ENCODE measurements at places on chromosomes 6 and 20. TPM values are rescaled to one million over a fixed set of nuclear protein-coding genes. Genes with fewer than 3 reads are reported as not detected.

DNA sequence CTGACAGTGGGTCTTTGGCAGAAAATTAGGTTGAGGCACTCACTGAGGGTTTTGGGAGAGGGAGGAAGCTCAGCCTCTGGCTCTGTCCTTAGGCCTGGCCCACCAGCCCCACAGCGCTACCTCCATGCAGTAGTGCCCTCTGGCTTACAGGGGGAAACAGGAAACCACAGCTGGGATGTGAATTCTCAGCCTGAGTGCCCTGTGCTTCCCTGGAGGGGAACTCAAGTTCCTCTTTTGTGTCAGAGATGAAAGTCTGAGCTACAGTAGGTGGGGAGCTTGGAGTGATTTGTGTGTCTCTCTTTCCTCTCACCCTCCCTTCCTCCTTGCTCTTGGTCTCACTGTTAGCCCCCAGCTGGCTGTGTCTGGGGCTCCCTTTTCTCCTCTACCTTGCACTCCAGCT lies 48.2 kb upstream of the BLCAP start:
- H3K4me1 ChIP-seq = no peaks in the 10 kb centered on the region
- H3K27me3 ChIP-seq = peaks cover 4% of the 10 kb centered on the region
- no peaks in the 10 kb centered on the region for H3K36me3 ChIP-seq
- no peak overlapping the region for H3K27ac ChIP-seq
- DNase-seq = no peak

DNA sequence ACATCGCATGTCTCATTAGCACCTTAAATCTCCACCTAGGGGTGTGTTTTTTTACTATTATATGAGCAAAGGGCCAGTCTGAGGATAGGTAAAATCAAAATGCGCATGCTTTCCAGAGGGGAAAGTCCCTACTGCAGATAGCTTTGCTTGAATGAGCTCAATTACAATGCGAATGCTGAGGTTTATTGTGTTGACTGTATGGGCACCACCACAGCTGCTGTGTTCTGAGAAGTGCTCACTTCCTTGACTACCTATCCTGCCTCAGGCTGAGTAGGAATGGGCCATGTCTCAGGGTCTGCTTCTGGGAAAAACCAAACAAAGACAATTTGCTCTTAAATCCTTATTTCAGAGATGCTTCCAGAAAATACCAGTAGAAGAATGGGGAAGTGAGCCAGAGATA lies 36.6 kb downstream of the MOCS1 start:
- DNase-seq = no peak
- H3K4me1 ChIP-seq = no peaks in the 10 kb centered on the region
- H3K27me3 ChIP-seq = no peaks in the 10 kb centered on the region
- H3K36me3 ChIP-seq = peaks cover 3% of the 10 kb centered on the region
- H3K27ac ChIP-seq = no peak overlapping the region
- H3K4me3 ChIP-seq = no peak overlapping the region

GRCh38 chr6:82506526-82506925 lies 142.9 kb downstream of the TPBG start:
- no peak overlapping the region for H3K27ac ChIP-seq
- no peaks in the 10 kb centered on the region for H3K36me3 ChIP-seq
- DNase-seq = peak; percentile 3
- H3K4me3 ChIP-seq = no peak overlapping the region
- H3K4me1 ChIP-seq = no peaks in the 10 kb centered on the region

- H3K27me3 ChIP-seq = no peaks in the 10 kb centered on the region
- H3K27ac ChIP-seq = no peak overlapping the region
- no peak for DNase-seq
Measured at GRCh38 chr6:137847748-137848147, 19.3 kb upstream of the TNFAIP3 start.

DNA sequence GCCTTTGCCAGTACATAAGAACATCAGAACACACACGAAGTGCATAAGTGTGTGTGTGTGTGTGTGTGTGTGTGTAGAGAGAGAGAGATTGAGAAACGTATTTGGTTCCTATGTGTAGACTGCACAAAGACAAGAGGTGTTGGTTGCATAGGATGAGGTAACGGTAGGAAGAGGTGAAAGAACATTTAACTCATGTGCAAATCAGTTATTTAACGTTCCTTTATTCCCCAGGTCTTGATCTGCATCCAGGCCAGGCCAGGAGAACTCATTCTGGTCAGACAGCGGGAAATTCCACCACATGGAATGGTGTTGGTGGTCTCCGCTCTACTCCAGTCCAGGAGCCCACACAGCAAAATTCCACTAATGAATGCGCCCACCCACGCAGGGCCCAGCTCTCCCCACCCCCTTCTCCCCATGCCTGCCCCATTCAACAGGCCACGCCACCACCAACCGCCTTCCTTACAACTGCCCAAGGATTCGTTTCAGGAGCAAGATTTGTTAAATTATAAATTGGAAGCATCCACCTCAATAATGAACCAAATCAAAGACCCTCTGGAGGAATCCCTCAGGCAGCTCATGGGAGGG lies 86.8 kb downstream of the CLIC5 start:
- H3K27ac ChIP-seq = no peak overlapping the region
- H3K27me3 ChIP-seq = peaks cover 1% of the 10 kb centered on the region
- DNase-seq = no peak
- H3K36me3 ChIP-seq = no peaks in the 10 kb centered on the region

ELOVL4 gene
- total RNA-seq = 4.6 TPM

BPIFB1 gene
- total RNA-seq = not detected

NKX2-2 gene
- total RNA-seq = not detected

All from fibroblast of lung (primary cell).